Fibroblast of the conjunctiva (primary cell): ENCODE measurements at places on chromosomes 2 and 18.

- DNase-seq, result no peak
Measured at GRCh38 chr2:7357993-7358392, 440.8 kb downstream of the RNF144A start.

- DNase-seq, result no peak
Measured at GRCh38 chr2:84144345-84144744, 314.7 kb downstream of the SUCLG1 start.

DNA sequence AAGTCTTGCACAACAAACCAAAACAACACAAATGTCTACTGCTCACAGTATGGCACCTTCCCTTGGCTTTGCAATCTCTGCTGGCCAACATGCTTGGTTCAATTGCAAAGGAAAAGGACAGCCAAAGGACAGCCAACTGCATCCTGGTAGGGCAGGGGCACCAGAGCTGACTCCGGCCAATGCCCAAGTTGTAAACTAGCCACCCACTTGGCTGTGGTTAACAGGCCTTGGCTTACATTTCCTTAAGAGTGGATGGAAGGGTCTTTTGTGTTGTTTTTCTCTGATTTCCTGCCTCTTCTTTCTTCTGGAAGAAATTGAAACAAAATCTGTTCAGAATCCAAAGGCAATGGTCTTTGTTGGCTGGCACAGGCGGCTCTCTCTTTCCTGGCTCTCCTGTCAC is 119.1 kb upstream of the TRIB2 start:
- DNase-seq, result no peak

- no peak for DNase-seq
Measured at GRCh38 chr2:177056481-177056929, 156.1 kb upstream of the HNRNPA3 start.

DNA sequence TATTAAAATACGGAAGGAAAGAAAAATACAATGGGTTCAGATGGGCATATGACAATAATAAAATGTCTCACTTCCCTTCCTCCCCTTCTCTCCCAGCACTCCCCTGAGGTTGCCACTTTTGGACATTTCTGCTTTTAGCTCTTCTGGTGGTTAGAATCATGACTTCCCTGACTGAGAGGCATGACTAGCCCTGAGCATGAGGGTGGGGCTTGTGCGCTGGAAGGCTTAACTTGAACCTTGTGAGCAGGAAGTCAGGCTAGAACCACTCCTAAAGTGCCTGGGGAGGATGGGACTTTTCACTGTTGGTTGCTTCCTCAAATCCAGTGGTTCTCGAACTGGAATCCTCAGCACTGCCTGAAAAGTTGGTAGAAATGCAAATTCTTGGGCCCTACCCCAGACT is 19.7 kb upstream of the ARHGAP25 start:
- no peak for DNase-seq

DNA sequence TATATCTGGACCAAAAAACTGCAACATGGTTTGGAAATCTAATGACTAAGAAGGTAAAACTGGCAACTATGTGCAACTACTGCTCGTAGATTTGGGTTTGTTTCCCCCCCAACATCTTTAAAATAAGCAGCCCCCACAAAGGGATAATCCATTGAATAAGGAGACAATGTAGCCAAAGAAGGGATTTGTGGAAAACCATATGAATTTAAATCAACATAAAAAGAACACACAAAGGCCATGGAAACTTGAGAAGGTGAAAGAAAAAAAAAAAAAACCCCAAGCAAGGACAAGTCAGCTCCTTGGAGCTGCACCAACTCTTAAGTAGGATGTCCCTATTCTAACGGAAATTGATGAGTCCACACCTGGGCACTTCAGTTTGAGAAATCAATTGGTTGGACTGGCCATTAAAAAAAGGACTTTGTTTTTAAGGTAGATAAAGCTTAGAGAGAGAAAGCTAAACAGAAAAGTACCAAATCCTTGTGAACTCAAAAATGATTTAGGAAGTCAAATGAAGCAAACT is 53.7 kb upstream of the ST8SIA5 start:
- DNase-seq, result no peak

- DNase-seq, result no peak
Measured at GRCh38 chr2:204110338-204110741, 173.8 kb downstream of the ICOS start.
